ENCODE measurements at places on chromosomes 11 and 22.

DNA sequence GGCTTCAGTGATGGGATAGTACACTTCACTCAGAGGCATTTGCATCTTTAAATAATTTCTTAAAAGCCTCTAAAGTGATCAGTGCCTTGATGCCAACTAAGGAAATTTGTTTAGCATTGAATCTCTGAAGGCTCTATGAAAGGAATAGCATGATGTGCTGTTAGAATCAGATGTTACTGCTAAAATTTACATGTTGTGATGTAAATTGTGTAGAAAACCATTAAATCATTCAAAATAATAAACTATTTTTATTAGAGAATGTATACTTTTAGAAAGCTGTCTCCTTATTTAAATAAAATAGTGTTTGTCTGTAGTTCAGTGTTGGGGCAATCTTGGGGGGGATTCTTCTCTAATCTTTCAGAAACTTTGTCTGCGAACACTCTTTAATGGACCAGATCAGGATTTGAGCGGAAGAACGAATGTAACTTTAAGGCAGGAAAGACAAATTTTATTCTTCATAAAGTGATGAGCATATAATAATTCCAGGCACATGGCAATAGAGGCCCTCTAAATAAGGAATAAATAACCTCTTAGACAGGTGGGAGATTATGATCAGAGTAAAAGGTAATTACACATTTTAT, 4.6 kb downstream of the MALAT1 start:
- DNase-seq = no peak

DNA sequence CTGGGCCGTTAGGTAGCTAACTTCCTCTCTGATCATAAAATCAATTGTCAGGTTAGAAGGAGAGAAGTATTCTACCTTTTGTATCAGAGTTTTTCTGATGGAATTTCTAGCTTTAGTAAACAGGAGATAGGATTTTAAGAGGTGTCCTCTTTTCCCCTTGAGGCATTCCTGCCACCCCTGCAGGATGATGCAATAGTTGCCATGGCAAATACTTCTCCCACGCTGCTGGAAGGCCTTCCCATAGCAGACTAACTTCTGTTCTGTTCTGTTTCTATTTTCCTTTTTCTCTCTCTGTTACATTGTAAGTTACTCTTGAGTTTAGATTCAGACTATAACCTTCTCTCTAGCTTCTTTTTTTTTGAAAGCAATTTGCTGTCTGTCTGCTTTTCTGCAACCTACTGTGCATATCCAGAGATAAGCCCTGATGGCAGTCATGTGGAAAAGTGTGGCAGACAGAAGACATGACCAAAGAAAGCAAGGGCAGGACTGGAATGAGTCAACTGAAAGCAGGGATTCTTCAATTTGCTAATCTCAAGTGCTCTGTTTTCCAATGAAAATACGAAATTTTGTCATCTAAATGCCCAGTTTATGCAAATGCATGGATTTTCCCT, 679.1 kb downstream of the DLG2 start:
- DNase-seq = no peak

DNA sequence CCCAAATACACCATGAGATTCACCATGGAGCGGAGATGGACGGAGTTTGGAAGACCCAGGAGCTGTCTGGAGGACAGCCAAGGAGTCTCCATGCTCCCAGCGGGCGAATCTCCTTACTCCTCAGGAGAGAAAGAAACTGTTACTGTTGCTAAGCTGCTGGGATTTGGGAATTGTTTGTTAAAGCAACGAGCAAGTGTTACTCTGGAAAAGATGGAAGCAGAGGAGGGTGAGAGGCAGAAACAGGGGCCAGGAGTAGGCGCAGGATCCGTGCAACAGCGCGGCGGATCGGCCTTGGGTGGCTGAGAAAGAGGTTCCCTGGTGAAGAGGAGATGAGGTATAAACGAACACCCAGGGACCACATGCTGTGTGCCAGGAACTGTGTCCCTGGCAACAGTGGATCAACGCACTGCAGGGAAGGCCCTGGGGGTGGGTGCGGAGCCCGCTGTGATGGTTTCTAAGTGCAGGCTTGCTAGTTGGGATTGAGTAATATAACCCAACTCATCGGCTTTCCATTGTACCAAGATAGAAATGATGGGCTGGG, 1436.4 kb downstream of the BRD1 start:
- no peak for DNase-seq

DNA sequence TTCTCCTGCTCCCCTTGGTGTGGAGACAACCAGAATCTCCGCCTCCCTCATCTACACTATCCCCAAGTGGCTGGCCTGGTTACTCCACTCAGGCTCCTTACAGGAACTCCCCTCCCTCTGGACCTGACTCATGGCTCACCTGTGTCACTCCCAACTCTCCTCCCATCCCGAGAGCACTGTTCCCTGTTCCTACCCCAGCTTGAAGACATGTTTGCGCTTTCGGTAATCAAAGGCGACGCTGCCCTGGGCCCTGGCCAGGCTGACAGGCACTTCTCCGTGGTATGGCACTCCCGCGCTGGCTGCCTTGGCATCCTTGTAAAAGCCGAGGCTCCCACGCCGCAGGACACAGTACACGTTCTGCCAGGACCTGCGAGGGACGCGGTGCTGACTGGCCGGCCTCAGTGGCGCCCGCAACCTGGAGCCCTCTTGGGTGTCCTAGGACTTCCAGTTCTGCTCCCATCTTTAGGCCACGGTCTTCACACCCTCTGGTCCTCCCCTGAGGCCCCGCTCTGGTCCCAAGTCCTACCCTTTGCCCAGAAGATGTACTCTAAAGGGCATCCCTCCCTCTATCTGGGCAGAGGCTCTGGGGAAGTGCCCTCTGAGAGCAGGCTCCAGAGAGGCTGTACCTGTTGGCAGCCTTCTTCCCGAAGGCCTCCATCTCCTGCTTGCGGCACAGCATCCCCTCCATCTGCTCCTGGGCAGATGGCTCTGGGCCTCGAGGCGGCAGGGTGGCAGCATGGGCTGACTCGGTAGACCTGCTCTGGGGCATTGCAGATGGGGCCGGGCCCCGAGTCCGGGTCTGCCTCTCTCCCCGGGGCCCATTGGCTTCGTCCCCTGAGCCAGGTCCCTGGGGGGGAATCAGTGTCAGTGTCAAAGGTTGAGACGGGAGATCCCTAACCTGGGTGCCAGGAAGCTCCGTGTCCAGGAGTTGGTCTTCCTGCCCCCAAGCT, 9.4 kb upstream of the RBM4B start:
- DNase-seq = no peak

DNA sequence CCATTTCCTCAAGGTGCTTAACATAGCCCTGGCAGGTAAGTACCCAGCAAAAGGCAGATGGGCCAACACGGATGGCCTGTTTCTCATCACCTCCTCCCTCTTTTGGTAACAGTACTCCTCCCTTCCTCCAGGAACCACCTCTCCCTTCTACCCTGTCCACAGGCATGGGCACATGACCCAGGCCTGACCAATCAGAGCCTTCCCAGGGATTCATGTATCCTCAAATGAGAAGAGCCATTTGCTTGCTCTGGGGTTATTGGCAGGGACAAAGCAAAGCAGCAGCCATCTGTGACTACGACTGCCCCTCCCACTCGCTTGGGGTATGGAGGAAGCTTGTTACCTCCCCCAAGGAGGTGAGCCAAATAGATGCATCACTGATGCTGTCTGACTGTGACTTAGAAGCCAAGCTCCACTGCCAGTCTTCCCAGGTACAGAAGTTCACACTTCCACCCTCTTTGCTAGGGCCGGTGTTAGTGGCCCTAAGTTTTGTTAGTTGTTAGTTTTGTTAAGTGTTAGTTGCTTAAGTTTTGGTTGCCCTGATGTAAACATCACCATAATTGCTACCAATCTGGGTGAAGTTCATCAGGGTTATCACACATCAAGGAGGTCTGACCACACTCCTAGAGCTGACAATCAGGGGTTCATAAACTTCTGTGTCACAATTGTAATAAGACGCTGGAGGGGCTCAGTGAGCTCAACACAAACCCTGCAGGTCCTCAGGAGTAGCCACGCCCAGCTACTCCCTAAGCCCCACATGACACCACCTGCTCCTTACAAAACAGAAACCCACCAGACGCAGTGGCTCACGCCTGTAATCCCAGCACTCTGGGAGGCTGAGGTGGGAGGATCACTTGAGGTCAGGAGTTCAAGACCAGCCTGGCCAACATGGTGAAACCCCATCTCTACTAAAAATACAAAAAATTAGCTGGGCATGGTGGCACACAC, 57.3 kb downstream of the ARFGAP3 start:
- DNase-seq = no peak

- no peak for DNase-seq
Measured at GRCh38 chr11:19232910-19233503, 7.7 kb downstream of the E2F8 start.

DNA sequence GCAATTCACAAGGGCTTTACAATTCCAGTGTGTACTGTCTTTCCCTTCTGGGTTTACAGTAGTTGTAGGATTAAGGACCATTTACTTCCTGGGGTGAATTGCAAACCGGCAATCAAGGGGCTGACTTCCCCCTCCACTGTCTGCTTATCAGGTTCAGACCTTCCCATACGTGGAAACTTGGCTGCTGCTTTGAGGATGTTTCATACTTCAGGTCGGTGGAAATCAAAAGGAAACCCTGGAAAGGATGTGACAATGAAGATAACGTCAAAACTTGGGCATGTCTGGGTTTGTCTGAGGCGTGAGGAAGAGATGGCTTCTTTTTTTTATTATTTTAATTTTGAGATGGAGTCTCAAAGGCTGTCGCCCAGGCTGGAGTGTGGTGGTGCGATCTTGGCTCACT, 2.1 kb upstream of the RTCB start:
- DNase-seq = no peak
